ENCODE measurements at places on chromosomes 11 and 22.

GRCh38 chr11:80338231-80338630 is 897.4 kb upstream of the TENM4 start:
- no peak for DNase-seq

DNA sequence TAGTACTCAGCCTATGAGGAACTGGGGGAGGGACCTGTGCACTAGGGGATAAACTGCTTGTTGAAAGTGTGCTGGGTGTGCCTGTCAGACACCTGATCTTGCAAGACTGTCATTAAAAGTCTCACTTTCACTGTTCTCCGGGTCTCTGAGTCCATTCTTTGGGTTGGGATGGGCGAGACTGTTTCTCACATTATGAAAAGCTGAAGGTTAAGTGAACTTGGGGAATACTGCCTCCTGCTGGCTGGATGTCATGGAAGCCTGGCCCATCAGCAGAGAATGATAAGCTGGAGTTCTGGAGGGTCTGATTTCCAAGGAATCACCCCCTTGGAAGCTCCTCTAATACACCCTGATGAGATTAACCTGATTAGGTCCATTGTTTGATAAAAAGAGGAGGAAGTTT is 9.0 kb upstream of the VPREB1 start:
- no peak for DNase-seq

DNA sequence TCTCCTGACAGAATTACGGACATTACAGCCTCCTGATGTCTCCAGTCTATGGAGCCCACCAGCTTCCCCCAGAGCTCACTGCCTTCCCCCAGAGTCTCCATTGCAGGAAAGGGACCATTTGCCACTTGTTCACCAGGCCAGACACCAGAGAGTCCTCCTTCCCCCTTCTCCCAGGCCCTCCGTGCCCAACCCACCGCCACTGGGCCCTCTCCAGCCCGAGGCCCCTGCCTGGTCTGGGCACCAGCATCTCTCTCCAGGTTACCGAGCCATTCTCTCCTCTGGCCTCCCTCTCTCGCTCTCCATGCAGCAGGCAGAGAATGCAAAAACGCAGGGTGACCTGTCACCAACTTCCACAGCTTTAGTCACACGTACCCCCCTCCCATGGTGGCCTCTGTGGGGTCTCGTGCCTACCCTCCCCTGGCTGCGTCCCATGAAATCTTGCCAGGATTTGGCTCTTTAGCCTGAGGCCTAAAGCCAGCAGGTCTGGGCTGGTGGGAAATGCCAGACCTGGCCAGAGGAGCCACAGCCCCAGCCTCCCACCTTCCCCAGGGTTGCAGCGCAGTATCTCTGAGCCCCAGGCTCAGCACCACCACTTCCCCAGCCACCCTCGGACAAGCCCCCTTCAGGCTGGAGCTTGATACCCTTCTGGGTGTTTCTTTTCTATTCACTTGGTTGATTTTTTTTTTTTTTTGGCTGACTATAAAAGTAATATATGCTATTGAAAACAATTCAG is 6.8 kb upstream of the SERPINH1 start:
- DNase-seq = no peak

DNA sequence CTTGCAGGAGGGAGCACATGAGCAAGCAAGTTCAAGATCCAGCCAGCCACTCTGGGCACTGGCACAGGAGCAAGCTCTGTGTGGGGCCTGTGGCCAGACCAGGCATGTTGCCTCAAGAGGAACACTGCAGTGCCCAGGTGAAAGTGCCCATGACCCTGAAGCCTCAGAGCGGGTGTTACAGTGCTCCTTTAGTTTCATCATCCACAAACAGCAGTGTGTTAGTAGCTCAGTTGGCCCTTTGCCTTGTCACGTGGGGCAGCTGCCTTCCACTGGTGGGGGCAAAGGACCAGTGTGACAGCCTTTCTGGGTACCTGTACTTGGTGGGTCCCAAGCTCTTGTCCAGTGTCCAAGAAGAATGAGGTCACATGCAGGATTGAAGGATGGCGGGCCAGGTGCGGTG is 3.0 kb upstream of the EI24 start:
- no peak for DNase-seq

- no peak for DNase-seq
These were observed 43.1 kb downstream of the CCDC73 start for GRCh38 chr11:32751381-32751780.

- no peak for DNase-seq
These were observed 6.5 kb downstream of the DGAT2 start for GRCh38 chr11:75775056-75775455.

GRCh38 chr22:47380692-47381091 is 618.2 kb downstream of the TBC1D22A start:
- DNase-seq = no peak

GRCh38 chr11:27468209-27468994 is 4.2 kb downstream of the LGR4 start:
- no peak for DNase-seq

- no peak for DNase-seq
These were observed 57.5 kb downstream of the BTG4 start for GRCh38 chr11:111454561-111455192.

DNA sequence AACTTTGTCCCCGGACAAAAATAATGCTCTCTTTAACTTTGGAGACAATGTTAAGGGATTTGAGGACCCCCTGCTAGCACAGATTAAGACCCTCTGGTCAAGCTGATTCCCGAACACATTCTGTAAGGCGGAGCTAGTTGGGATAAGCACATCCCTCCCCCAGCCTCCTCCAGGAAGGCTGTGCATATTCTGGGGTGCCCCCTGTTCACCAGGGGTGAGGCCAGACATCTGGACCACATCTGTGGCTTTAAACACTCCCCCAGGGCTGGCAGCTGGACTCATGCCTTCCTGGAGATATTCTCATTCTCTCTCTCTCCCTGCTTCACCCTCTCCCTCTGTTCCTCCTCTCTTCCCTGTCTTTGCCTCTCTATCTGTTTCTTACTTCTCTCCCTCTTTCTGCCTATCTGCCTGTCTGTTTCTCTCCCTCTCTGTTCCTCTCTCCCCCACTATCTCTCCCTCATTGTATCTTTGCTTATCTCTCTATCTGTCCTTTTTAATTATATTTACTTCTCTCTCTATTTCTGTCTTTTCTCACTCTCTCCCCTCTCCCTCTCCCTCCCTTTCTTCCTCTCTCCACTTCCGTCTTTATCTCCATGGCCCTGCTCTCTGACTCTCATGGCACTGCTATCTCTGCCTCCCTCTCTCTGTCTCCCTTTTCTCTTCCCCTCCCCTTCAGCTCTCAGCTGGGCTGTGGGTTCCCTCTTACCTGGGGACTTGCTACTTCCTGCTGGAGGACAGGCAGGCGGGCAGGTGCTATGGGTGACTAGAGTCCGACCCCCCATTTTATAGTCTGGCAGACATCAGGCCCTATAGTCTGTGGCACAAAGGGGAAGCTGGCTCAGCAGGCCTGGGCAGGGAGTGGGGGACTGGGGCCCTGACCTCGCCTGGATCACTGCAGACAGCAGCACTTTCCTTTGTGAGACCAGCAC is at the start of gene CRYBB1:
Gene CRYBB1, minus strand, starts transcription at position 757 of the 929 bp plus-strand sequence. CDS start 1,708 bp downstream, outside the sequence.
- DNase-seq = no peak

GRCh38 chr11:14445542-14446530 is 53.8 kb downstream of the COPB1 start:
- DNase-seq = no peak

- no peak for DNase-seq
These were observed 72.4 kb downstream of the LDLRAD3 start for GRCh38 chr11:36016263-36016662.

DNA sequence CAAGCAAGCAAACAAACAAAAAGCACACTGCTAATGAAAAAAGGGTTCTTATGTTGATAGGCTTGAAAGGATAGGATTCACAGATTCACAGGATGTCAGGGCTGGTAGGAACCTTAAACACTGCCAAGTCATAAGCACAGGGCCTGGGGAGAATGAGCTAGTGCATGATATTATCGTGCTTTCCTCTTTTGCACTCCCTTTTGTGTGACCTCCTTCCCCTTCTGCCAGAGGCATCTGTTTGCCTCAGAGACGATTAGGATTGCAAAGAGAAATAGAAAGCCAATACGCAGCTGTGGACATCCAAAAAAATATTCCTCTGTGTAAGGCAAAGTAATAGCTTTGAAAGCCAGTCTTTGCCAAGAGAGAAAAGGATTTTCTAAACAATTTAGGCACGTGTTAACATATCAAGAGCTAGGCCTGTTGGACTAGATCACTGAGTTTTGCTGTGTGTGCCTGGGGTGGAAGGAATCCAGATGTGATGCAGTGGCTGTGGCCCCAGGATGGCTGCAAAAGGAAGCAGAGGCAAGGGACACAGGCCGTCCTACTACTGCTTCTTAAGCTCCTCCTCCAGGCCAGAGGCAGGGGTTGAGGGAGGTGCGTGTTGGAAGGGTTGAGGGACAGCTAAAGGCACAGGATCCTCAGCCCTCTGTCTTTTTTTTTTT is 30.6 kb downstream of the MCHR1 start:
- DNase-seq = no peak

DNA sequence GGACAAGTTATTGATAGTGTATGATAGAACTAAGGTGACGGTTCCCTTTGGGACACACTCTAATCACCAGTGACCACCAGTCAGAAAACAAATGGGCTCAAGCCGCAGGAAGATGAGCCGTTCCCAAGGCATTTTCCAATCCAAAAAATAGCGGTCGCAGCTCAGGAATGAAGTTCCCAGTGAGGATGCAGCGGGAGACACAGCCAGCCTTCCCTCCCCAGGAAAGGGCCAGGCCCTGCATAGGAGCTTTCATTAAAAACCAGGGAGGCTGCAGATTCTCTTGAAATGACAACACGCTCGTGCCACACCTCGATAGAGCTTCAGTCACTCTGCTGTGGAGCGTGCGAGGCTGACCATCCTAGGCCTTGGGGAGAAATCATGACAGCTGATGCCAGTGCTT is 65.8 kb upstream of the WNT7B start:
- no peak for DNase-seq

DNA sequence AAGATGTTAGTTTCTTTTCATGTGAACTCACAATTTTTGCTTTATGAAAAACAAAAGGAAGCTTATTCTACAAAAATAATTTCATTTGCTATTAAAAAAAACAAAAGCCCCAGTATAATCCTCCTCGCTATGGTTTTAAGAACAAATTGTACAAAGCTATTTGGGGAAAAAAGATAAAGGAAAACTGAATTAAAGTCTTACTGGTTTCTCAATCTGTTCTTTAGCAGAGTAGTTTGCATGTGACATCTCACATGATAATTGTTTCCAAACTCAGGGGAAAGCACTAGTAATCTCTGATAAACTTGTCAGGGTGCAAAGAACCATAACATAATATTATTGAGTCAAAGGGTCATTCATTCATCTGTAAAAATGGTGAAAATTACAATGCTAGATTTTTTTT is 2.9 kb upstream of the DDI1 start:
- no peak for DNase-seq

- DNase-seq = no peak
These were observed 36.5 kb downstream of the GRIK4 start for GRCh38 chr11:120547811-120548681.

Measured in cortex of kidney (tissue), 1 donor.